ENCODE measurements at places on chromosomes 4 and X.

- no peak for DNase-seq
Observed at GRCh38 chr4:53963781-53964180, 100.6 kb downstream of the CHIC2 start.

DNA sequence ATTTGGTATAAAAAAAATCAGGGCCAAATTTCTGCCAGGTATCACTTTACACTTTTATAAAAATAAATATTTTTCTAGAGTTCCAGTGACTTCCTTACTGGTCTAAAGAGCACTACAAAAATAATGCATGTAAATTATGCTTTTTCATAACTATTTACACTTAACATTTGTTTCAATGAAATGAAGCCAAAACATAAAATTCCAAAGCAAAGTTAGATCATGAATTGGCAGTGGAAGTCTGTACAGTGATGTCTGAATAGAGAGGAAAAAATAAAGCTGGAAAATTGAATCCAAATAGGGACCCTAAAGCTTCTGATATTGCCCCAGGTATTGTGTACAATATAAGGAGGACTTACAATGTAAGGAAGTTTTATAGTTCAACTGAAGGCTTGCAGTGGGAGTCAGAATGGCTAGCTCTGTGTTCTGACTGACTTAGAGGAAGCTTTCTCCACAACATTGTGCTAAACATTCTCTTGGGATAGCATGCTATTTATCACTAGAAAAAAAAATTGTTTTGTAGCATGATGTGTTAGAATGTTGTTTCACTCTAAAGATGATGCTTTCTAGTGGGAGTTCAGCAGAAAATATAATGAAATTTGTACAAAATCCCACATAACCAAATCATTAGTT is 288.2 kb upstream of the UGT8 start:
- no peak for DNase-seq

GRCh38 chrX:19585332-19586082 is 70.2 kb upstream of the MAP3K15 start:
- no peak for DNase-seq

DNA sequence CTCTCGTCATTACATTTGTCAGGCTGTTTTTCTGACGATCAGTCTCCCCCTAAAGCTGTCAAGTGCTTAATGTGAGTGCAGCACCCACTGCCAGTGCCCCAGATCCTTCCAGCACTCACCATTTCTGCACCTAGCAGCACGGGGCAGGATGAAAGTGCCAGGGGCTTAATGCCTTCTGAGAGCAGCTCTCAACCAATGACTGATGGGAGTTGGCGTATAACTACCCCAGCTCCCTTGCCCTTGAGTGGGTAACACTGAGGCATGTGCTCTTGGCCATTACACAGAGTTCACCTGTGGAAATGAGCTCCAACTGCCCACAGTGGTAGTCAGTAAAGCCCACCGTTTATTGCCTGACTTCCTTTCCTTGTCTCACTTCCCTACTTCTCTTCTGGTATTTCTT is 226.2 kb upstream of the BCOR start:
- DNase-seq = no peak

- DNase-seq = no peak
Observed at GRCh38 chrX:43682726-43683125, 26.6 kb downstream of the MAOA start.

- no peak for DNase-seq
Observed at GRCh38 chr4:20443015-20443805, 191.5 kb downstream of the SLIT2 start.

DNA sequence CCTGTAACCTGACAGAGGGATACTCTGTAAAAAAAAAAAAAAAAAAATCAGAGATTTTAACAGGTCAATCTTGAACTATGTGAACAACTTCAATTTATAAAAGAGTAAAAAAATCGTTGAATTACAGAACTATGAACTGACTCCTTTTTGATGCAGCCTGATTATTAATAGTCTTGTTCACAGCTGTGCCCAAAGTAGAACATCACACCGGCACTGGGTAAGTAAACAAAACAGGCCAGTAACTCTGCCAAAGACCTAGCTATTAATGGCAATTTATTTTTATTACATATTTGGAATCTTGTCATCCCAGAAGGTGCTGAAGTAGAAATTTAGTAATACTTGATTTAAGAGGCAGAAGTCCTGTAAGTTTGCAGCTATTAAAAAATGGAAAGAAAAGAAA is 31.4 kb downstream of the CPE start:
- no peak for DNase-seq

GRCh38 chrX:48835524-48836329 is at the start of gene PCSK1N:
PCSK1N (minus strand) TSS chrX:48835610; CDS start chrX:48835532, 78 bp downstream.
- DNase-seq = no peak

DNA sequence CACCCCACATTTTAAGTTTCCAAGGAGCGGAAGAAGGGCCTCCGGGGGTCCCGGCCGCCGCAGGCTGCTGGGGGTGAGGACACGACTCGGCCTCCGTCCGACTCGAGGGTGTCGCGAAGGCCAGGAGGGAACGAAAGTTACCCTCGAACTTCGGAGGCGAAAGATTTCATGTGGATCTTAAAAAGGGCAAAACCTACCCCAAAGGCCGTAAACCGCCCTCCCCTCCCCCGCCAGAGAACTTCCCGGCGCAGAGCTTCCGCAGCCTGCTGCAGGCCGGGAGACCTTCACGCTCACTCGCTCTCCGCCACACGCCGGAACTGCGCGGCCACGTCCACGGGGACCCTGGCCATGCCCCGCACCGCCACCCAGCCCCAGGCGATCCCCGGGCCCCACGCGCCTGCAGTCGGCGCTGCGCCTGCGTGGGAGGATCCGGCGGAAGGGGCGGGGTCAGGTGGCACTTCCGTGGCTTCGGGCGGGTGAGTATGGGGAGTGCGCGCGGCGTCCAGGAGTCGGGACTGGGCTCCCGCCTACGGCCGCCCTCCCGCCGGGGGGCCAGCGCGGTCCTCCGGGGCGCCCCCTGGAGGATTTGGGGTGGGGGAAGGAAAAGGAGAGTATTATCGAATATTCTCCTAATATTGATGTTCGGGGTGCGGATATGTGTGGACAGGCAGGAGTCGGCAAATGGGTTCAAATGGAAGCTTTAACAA is at the start of gene MMAA:
MMAA (plus strand) TSS at position 454 of the 707 bp plus-strand sequence. CDS start 19,755 bp downstream, outside the sequence.
- DNase-seq = peak; percentile 88

- DNase-seq = no peak
Observed at GRCh38 chr4:2269206-2269531, 7.3 kb upstream of the MXD4 start.

DNA sequence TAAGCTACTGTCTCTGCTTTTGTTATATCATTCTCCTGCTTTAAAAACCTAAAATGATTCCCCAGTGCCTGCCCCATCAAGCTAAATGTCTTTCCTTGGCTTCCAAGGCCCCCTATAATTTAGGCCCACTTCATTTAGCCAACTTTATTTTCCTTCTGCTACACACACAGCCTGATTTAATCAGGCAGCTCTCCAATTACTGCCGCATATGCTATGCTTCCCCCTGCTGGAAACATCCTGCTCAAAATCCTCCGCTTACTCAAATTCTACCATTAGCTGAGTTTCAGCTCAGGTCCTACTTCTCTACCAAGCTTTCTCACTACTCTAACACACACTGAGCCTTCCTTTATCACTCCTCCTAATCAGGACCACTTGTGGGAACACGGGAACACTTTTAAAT is 17.0 kb downstream of the LAMP2 start:
- DNase-seq = no peak

DNA sequence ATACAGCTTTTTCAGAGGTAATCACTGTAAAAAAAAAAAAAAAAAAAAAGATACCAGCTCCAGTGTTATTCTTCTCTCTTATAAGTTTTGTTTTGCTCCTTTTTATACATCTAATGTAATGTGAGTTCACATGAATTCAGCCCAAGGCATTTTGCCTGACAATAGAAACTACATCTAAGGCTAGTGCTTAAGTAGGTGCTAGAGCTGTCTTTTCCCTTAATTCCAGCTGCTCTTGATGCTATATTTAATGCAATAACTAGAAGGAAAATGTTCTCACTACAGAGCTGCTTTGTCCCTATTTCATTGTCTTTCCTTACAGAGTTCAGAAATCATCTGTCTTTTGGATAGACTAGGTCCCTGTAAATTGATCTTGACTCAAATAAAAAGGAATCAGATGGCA is 150.1 kb downstream of the NAA11 start:
- no peak for DNase-seq

DNA sequence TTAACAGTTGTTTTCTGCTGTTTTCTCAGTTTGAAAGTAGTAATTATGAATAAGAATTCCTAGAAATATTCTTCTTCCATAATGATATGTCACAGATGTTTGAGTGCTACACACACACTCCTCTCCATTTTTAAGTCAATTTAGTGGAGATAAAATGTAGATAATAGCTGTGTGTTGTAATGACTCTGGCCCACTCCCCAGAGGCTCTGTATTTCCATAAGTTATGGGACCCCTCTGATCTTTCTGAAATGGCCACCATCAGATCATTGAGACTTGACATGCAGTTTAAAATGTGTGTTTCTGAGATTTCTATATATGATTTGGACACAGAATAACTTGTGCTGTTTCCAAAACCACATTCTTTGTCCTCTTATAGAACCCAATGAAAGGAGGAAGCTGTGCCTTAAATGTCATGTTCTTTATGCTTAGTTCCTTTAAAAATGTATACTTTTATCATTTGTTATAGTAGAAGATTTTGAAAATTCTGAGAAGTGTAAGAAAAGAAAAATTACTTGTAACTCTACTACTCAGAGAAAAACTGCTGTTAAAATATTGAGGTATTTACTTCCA is 46.4 kb downstream of the GAB1 start:
- no peak for DNase-seq

GRCh38 chr4:40355131-40355530 is 20.0 kb downstream of the CHRNA9 start:
- DNase-seq = no peak

Data from stimulated activated CD8-positive, alpha-beta memory T cell treated with anti-CD3 and anti-CD28 coated beads, Interleukin-7, amount 100 ng/mL, for 1 hour (primary cell).